PC-9 (cell line): ENCODE measurements at places on chromosomes 2 and 18. TPM values are rescaled to one million over a fixed set of nuclear protein-coding genes. Genes with fewer than 3 reads are reported as not detected.

Gene B3GNT7
- 14.0 and 25.8 TPM in 2 replicates for total RNA-seq

Gene NEUROD1
- not detected in 2 replicates for total RNA-seq

Gene RUFY4
- not detected in 2 replicates for total RNA-seq

Gene CNGA3
- not detected in 2 replicates for total RNA-seq

Gene CXCR1
- not detected in 2 replicates for total RNA-seq

Gene ST8SIA3
- total RNA-seq, result not detected in 2 replicates

Gene RNMT
- total RNA-seq, result 32.0 and 48.8 TPM in 2 replicates

Gene ST6GAL2
- not detected in 2 replicates for total RNA-seq

Gene CD28
- total RNA-seq, result not detected in 2 replicates

Gene SULT1C2
- total RNA-seq, result 2.1 and 3.0 TPM in 2 replicates

Gene UGT1A4
- total RNA-seq, result 73.6 and 93.0 TPM in 2 replicates

Gene LYG2
- total RNA-seq, result not detected in 2 replicates

Gene TRABD2A
- 0.88 and 2.2 TPM in 2 replicates for total RNA-seq

Gene TMEM131
- 22.8 and 29.6 TPM in 2 replicates for total RNA-seq

Gene SERPINB10
- not detected in 2 replicates for total RNA-seq

Gene MYCN
- total RNA-seq, result not detected in 2 replicates

Gene CMPK2
- not detected in 2 replicates for total RNA-seq

Gene IHH
- not detected in 2 replicates for total RNA-seq

Gene BCL11A
- not detected in 2 replicates for total RNA-seq

Gene SLC4A5
- 1.2 TPM in 1 of 2 replicates, not detected in the other for total RNA-seq

Gene DSC3
- total RNA-seq, result not detected in 2 replicates

Gene ELOA2
- not detected in 2 replicates for total RNA-seq

Gene GAREM1
- 6.1 and 10.2 TPM in 2 replicates for total RNA-seq

Gene NTSR2
- not detected in 2 replicates for total RNA-seq

Gene NPAS2
- total RNA-seq, result 38.3 and 41.2 TPM in 2 replicates

Gene CCDC148
- 1.8 and 2.3 TPM in 2 replicates for total RNA-seq
